GM23248 (cell line): ENCODE measurements at places on chromosomes 11 and 22. TPM values are rescaled to one million over a fixed set of nuclear protein-coding genes. Genes with fewer than 3 reads are reported as not detected.
A peak's percentile ranks its signal among the peaks of the same experiment; 100 is the strongest.

DNA sequence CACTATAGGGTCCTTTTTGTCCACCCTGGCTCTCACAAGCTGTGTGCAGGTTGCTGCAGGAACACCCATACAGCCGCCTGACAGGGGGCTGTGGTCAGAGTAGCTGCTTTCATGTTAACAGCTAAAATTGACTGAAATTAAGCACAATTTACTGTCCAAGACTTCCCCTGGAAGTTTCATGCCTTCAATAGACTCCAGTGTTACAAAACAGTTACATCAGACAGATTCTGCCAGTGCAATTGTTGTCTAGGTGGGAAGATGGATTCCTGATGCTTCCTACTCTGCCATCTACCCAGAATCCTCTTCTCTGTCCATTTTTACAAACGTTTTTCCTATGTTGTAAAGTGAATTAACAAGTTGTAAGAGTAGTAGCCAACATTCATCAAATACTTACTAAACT, 5.3 kb upstream of the TSKU start:
- H3K27ac ChIP-seq, result no peak overlapping the region
- no peaks in the 10 kb centered on the region for H3K36me3 ChIP-seq
- peaks cover 7% of the 10 kb centered on the region; the same call in 1 of the 2 replicates for H3K4me1 ChIP-seq

The KBTBD4 gene
- 16.8 and 18.4 TPM in 2 replicates for polyA plus RNA-seq

DNA sequence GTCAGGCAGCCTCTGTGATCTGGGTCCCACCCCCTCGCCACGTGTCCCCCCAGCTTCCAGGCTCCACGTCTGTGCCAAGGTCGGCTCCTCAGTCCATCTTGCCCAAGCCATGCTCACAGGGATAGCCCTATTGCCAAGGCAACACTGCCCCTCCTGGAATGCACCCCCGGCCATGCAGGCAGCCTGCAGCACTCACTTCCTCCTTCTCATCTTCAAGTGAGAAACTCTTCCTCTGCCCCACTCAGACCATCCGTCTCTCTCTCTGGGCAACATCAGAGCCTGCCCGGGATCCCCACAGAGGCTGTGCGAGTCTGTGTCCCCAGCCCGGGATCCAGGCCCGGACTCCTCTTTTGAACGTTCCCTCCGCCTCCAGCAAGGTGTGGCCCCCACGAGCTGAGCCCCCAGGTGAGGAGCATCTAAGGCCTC, 852.3 kb downstream of the BRD1 start:
- no peaks in the 10 kb centered on the region for H3K27me3 ChIP-seq
- no peak overlapping the region for H3K4me3 ChIP-seq
- H3K27ac ChIP-seq, result no peak overlapping the region
- DNase-seq, result no peak
- no peaks in the 10 kb centered on the region for H3K4me1 ChIP-seq

The RAB3IL1 gene
- 2.8 and 3.3 TPM in 2 replicates for polyA plus RNA-seq

DNA sequence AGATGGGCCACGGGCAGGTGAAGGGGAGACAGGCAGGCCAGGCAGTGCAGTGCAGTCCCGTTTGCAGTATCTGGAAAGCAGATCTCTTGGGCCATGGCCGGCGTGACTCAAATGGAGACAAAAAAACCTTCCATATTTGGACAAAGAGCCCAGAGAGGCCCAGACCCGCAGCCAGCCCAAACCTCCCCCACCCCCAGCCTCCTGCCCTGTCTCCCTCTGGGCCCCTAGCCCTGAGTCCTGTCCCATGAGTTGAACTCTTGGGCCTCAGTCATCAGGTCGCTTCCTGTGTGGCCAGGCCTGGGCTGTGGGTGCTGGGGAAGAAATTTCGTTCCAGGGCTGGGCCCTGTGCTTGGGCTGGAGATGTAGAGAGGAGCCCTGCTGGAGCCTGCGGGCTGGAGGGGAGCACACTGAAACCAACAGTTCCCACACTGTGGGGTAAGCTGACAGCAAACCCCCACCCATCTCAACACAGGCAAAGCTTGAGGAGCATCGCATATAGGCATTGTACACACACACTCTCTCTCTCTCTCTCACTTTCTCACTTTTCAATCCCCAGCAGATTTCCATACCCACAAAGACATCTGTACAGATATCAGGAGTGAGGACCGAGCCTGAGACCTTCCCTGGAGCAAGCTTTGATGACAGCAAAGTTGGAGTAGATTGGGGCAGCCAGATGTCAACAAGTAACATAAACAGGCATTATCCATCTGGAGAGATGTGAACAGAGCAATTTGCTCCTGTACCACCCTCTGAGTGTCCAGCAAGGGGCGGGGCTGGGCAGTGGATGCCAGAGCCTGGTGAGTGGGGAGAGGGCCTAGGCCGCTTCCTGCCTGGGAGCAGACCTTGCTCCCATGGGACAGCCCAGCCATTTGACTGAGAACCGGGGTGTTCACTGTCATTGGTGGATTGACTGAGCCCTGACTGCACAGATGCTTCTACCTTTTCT, 17.2 kb downstream of the ARHGEF17 start:
- peak; percentile 45 for DNase-seq
- no peak overlapping the region for H3K4me3 ChIP-seq
- H3K36me3 ChIP-seq, result no peaks in the 10 kb centered on the region
- peak overlapping the region; percentile 74; the same call in 1 of the 2 replicates for H3K27ac ChIP-seq
- no peaks in the 10 kb centered on the region for H3K27me3 ChIP-seq

DNA sequence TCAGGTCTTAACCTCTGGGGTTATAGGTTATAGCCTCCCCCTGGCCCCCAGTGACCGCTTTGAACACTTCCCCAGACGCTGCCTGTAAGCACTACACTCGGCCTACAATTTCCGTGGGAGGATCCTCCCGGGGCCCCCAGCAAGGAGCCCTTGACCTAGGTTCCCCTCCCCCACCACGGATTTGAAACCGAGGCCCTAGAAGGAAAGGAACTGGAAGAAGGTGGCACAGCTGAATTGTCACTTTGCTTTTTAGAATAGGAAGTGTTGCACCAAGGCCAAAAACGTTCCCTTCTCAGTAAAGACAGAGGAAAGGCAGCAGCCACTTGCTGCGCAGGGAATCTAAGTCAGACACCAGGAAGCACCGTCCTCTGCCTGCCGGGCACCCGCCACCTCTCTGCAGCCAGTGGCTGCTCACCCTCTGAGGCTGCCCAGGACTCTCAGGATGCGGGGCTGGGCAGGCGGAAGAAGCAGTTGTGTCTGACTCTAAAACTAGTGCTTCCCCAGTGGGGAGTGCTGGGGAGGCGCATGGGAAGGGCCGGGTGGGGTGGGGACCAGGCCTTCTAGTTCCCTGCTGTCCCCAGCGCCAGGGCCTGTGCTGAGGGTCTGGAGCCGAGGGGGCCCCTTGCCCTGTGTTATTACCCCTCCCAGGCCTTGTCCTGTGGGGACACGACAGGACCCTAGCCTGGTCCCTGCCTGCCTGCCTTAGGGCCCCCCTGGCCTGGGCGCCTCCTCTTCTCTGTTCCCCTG, 7.9 kb upstream of the FLRT1 start:
- no peaks in the 10 kb centered on the region for H3K4me1 ChIP-seq
- H3K27me3 ChIP-seq, result no peaks in the 10 kb centered on the region; the same call in 1 of the 2 replicates
- no peak overlapping the region for H3K4me3 ChIP-seq
- H3K27ac ChIP-seq, result no peak overlapping the region
- H3K36me3 ChIP-seq, result no peaks in the 10 kb centered on the region
- DNase-seq, result no peak

DNA sequence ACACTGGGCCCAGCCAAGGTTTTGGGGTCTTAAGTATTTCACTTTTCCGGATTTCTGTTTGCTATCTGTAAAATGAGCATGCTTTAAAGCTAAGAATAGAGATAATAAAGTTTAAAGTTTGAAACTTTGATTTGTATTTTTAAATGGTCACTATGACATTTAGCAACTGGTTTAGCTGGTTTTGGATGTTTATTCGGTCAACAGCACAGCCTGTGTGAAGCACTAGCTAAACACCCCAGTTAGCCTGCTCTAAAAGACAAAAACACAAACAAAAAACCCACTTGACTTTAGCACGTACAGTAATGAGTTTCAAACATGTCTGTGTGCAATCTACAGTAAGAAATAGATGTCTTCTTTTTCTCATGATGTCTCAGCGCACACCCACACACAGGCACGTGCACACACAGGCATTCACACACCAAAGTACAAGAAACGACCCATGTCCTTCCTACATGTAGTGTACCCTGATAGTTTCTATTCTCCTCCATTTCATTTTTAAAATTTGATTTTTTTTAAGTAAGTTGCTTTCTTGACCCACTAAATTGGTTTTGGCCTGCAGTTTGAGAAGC, 29.4 kb downstream of the SLC1A2 start:
- H3K4me1 ChIP-seq, result peaks cover 16% of the 10 kb centered on the region
- H3K27me3 ChIP-seq, result no peaks in the 10 kb centered on the region
- H3K4me3 ChIP-seq, result no peak overlapping the region

DNA sequence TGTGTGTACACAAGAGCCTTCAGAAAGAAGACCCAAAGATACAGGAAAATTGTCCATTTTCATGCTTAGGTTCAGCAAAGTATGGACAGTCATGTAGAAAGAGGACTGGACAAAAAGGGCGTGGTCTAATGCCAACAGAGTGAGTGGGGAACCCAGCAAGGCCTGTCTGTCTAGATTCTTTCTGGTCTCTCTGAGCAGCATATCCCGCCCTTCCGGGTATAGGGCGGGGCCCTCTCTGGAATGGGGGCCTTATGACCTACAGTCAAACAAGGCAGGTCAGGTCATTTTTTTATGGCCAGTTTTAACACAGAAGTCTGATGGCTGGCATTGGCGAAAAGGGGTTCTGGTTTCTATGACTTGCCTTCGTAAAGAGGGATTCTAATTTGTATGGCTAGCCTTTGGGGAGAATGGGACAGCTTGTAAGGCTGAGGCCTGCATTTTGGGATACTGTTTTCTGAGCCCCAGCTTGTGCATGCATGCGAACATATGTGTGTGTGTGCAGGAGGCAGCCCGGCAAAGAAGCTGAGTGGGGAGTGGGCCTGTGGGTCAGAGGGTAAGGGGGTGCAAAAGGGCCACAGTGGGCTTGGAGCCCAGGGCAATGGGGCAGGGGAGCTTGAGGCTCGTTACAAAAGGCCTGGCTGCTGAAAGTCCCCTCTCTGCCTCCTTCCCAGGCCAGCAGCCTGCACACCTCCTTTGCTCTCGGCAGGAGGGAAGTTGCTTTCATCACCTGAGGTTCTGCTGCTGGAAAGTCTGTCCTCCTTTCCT, 130.5 kb upstream of the B3GAT1 start:
- DNase-seq, result no peak
- H3K4me1 ChIP-seq, result no peaks in the 10 kb centered on the region
- H3K27me3 ChIP-seq, result no peaks in the 10 kb centered on the region
- no peaks in the 10 kb centered on the region for H3K36me3 ChIP-seq

- H3K4me3 ChIP-seq, result no peak overlapping the region
- no peaks in the 10 kb centered on the region for H3K36me3 ChIP-seq
- no peak overlapping the region for H3K27ac ChIP-seq
- no peaks in the 10 kb centered on the region for H3K4me1 ChIP-seq
Observed at GRCh38 chr22:27075891-27076290, 418.5 kb downstream of the MIAT start.

The FANCF gene
- polyA plus RNA-seq, result 7.3 TPM in 2 replicates

DNA sequence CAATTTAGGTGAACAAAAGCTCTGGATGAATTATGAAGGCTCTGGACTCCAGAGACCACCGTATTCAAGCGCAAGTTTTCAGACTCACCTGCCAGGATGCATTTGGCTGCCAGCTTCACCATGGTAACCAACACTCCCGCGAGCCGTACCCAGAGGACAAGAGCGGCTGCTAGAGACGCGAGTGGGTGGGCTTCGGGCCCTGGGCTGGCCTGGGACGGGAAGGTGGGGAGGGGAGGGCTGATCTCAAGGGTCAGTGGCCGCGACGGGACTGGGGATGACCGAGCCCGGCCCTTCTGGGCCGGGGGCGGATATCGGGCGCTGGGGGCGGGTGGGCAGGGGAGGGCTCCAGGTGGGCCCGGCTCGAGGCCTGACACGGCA, 344 bp downstream of the IFT27 start:
- DNase-seq, result peak; percentile 48
- 0 out of 2 replicates have a peak, but pooled peaks cover 6% of the 10 kb centered on the region for H3K4me1 ChIP-seq
- H3K27me3 ChIP-seq, result no peaks in the 10 kb centered on the region
- H3K4me3 ChIP-seq, result peak overlapping the region; percentile 77
- no peak overlapping the region for H3K27ac ChIP-seq

DNA sequence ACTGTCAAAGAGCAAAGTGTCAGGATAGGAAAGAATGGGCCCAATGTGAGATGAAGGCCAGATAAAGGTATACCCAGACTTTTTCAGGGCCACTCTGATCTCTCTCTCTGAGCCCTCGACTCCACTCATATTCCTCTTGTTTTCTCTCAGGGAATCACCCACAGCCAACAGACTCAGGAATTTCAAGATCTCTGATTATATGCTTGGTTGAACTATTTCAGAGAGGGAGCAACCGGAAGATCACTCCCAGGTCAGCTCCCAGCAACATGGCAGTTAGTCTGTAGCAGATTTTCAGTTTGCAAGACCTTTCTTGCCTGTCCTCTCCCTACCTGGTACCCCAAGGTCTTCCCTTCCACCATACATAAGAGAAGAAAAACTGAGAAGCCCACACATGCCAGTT, 102.5 kb downstream of the C11orf58 start:
- H3K27ac ChIP-seq, result no peak overlapping the region
- DNase-seq, result no peak
- no peak overlapping the region for H3K4me3 ChIP-seq
- no peaks in the 10 kb centered on the region for H3K4me1 ChIP-seq
- no peaks in the 10 kb centered on the region for H3K36me3 ChIP-seq
- 0 out of 2 replicates have a peak, but pooled peaks cover 7% of the 10 kb centered on the region for H3K27me3 ChIP-seq

DNA sequence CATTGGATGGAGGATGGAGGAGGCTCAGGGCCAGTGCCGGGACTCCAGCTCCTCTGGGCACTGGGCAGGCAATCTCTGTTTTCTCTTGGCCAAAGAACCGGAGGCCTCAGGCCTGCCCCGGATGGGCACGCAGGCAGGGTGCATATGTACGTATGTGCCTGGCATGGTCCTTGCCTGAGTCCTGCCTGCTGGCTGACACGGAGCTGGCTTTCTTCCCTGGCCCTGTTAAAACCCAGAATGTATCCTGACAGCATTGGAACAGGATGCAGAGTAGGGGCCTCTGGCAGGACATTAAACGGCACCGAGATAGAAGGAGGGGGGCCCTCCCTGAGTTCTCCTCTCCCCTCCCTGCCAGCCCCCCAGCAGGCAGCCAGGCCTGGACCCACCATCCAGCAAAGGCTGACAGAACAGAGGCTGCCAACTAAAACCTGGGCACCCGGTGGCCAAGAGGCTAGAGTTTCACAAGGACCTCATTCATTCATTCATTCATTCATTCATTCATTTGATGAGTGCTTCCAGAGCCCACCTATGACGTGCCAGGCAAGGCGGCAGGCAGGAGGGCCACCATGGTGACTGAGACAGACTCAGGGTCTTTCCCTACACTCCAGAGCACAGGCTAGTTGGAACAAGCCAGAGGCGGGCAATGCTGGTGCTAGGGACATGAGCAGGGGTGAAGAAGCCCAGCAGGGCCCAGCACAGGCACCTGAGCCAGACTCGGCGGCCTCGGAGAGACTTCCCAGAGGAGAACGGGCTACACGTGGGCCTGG, 28.8 kb downstream of the FLRT1 start:
- DNase-seq, result no peak
- H3K4me3 ChIP-seq, result no peak overlapping the region
- no peaks in the 10 kb centered on the region for H3K4me1 ChIP-seq
- H3K27me3 ChIP-seq, result no peaks in the 10 kb centered on the region
